ENCODE measurements at places on chromosomes 16 and 17.

DNA sequence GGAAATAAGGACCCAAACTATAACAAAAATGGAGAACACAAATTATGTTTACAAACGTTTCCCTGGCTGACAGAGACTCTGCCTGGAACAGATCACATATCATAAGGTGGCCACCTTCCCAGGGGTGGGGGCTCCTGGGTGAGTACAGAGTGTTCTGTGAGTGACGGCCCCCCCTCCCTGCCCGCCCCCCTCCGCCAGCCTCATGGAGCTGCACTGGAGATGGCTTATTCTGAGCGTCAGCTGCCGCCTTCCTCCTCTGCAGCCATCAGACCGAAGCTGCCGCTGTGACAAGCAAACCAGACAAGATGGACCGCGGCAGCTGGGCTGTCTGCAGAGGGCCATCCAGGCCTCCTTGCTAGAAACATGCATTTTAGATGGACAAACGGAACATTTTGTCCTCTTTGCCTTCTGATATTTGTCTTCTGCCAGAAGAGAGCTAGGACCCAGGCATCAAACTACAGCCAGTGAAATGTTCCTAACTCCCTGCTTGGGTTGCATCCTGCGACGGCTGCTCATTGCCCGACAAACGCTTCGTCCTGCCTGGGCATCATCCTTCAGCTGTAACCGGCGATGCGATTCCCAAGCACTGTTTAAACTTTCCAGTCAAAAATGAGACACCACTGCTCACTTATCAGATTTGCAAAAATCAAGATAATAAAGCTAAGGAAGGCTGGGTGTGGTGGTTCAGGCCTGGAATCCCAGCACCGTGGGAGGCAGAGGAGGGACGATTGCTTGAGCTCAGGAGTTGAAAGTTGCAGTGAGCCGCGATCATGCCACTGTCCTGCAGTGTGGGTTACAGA, 15.3 kb upstream of the RPTOR start:
- DNase-seq = no peak

- DNase-seq = no peak
These were observed 84.1 kb downstream of the TOX3 start for GRCh38 chr16:52462816-52463215.

DNA sequence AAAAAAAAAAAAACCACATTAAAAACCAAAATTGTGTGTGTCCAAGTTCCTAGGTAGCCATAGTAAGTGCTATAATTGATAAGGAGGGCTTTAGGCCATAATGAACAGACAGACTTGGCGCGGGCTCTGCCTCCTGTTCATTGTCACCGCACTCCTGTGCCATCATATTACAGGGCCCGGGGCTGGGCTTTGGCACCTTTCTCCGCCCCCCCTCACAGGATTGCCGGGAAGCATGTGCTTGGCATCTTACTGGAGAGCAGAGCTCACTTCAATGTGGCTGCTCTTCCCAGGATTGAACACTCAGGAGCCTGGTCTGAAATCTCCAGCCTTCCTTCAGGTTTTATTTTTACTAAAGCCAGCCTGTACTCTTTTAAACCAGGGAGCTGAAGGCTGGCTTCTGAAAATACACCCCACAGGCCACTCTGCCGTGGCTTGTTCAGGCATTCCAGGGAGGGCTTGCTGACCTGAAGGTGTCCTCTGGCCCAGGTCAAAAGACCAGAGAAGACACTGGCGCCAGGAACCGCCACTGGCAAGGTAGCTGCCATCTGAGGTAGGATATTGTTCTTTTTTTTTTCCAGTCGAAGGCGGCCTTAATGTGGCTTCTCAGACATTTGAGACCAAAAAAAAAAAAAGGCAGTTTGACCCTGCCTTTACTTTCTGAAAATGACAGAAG, 39.3 kb downstream of the DHRS7B start:
- no peak for DNase-seq

GRCh38 chr16:27529962-27530361, 19.8 kb downstream of the GTF3C1 start:
- DNase-seq = no peak

GRCh38 chr16:21159281-21159951, 942 bp downstream of the LDAF1 start:
- DNase-seq = no peak

GRCh38 chr17:51119415-51120356, 982 bp downstream of the SPAG9 start:
- DNase-seq = no peak

GRCh38 chr17:17391668-17392370, 85.0 kb upstream of the MED9 start:
- no peak for DNase-seq

All from SIG-M5 (cell line).